GM23338 (cell line): ENCODE measurements at places on chromosomes 11 and 22. TPM values are rescaled to one million over a fixed set of nuclear protein-coding genes. Genes with fewer than 3 reads are reported as not detected.

- DNase-seq: peak; percentile 90
These were observed 36.9 kb upstream of the GNB1L start for GRCh38 chr22:19891317-19892256.

CRYAB gene
- total RNA-seq: 6.1 and 6.8 TPM in 2 replicates

DNA sequence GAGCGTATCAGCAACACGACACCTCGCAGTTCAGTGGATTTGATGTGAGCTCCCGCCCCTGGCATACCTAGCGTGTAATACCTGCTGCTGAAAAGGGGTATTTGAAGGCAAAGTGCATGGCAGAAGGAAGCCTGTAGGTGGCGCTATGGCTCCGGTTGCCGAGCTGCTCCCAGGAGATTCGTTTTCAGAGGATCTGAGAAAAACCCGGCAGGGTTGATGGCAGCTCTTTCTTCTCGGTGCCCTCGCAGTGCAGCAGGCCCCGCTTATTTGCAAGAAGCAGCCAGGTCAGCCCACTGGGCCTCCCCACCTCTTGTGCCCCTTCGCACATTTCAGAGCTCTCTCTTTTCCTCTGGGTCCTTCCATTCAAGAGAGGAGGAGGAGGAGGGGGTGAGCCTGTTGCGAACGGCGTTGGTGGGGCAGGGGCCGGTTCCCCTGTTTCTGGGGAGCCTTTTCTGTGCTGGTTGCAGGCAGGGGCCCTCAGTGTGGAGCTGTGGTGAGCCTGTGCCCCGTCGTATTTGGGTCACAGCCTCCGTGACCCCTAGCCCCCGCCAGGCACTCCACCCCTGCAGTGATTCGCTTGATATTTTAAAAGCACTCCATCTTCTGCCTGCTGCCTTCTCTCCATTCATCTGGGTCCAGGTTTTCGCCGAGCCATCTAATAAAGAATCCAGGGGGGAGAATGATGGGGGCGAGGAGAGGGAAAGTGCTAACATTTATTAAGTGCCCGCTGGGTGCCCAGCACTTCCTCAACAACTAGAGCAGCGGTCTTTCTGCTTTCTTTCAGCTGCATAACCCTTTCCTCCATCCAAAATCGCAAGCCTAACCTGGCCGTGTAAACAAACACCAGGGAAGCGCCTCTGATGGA lies 85.3 kb upstream of the SYT13 start:
- peak; percentile 96 for DNase-seq

GRCh38 chr11:47611348-47611794 lies 17.2 kb upstream of the C1QTNF4 start:
- DNase-seq: no peak

DNA sequence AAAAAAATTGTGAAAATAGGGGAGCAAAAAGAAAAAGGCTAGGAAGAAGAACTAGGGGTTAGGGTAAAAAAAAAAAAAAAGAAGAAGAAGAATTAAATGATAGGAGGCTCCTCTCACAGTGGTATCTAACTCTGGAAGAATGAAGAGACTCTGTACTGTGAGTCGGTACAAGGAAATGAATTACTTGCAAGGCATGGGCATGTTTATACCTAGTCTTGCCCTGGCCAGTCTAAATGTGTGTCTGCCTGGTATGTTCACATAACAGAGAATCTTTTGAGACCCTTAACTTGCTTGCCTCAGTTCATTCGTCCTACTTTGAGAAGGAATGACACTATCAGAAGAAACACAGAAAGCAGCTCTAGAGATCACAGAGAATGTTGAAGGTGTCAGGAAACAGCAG lies 159.6 kb downstream of the SWAP70 start:
- DNase-seq: no peak

DNA sequence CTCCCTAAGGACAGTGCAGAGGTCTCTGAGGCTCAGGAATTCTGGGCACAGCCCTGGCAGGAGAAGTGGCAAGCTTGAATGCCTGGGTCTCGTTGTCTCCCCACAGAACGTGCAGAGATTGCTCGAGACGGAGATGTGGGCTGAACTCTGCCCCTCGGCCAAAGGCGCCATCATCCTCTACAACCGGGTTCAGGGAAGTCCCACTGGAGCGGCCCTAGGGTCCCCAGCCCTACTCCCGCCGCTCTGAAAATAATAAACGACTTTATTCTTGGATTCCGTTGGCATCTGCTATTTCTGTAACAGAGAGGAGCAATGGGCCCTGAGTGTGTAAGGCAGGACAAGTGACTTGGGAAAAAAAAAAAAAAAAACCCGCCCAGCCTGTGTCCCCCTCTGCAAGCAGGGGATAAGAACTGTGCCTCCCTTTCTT lies 591 bp upstream of the DNAJC4 start:
- no peak for DNase-seq

DNA sequence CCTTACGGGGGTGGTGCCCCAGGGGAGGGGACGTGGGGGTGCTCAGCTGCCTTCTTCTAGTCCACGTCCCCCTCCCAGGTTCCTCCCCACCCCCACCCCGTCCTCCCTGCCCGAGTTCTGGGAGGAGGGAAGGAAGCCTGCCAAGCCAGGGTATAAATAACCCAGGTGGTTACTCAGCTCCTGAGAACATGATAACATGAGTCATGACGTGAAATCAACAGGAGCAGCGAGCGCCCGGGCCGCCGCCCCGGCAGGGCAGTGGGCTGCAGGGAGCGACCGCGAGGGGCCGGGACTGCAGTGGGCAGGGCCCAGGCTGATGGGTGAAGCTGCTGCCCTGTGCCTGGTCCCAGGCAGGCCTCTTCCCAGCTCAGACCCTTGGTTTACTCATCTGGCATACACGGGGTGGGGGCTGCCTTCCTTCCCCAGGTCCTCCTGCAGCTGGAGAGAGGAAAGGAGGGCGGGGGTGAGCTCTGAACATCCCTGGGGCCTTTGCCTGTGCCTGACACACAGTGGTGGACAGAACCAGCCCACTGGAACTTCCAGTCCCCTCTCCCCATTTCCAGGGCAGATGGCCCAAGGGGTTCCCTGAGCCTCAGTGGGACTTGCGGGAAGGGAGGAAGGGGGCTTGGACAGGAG lies 8.8 kb upstream of the PDGFB start:
- DNase-seq: peak; percentile 50

- DNase-seq: no peak
These were observed 251.0 kb upstream of the UBASH3B start for GRCh38 chr11:122404571-122404970.

GRCh38 chr11:113554526-113554925 lies 79.3 kb upstream of the DRD2 start:
- peak; percentile 24 for DNase-seq

HMOX1 gene
- total RNA-seq: 19.3 and 22.6 TPM in 2 replicates

CCDC73 gene
- 0.08 TPM in 1 of 2 replicates, not detected in the other for total RNA-seq

GRCh38 chr22:42648368-42649245 lies 585 bp downstream of the CYB5R3 start:
- no peak for DNase-seq

GRCh38 chr11:65867284-65868071 lies 5.1 kb downstream of the EFEMP2 start:
- DNase-seq: peak; percentile 72

- no peak for DNase-seq
These were observed 215.3 kb downstream of the TBC1D22A start for GRCh38 chr22:46977656-46978343.

- no peak for DNase-seq
These were observed 26.6 kb downstream of the IGSF9B start for GRCh38 chr11:133930053-133930766.

DNA sequence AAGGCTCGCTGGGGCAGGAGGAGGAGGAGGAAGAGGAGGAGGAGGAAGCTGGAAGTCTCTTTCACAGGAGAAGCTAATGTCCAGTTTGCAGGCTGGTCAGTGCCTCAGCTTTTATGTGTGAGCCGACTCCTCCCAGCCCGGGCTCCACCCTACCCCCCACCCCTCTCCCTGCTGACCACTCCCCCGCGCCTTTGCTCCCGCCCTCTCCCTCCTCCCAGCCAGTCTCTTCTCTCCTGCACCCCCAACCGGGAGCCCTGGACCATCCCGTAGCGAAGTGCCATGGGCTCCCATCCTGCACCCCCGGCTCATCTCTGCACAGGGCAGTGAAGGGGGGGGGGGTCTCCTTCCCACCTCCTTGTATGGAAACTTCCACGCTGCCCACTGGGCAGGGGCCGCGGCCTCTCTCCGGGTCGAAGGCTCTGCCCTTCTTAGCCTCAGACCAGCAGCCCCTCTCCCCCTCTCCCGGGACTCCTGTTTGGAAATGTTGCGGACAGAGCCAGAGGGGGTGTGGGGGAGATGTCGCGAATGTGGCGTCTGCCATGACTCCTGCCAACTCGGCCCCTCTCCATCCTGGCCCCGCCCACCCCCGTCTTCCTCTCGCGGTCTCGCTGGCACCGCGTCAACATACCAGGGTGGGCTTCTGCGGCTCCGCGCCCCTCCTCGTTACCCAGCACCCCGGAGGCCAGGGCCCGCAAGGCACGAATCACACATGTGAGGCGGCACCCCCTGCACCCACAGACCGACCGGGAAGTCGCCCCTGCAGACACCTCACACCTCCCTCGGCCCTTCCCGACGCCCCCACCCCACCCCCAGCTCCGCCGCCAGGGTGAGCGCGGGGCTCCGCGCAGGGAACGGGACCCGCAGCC lies 1.8 kb downstream of the IGF2 start:
- peak; percentile 82 for DNase-seq

GRCh38 chr22:46330426-46330825 lies 5.1 kb upstream of the TRMU start:
- no peak for DNase-seq

CHRM1 gene
- 0.14 TPM in 1 of 2 replicates, not detected in the other for total RNA-seq
